ENCODE measurements at places on chromosomes 12 and 14.

DNA sequence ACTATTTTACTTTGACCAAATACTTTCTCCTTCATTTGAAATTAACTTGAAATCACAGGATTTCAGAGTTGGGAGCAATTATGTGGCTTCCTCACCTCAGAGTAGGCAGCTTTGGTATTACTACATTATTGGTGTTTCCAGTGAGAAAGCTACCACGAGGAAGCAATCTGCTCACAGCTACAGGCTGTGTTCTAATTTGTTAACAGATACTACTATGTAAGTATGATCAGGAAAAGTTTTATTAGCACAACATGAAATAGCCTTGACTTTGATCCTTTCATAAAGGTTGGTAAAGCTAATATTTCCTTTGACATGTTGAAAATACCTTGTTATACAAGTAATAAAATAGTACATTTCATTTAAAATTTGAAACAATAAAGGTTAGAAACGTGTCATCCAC is 30.6 kb downstream of the TAOK3 start:
- DNase-seq: no peak

- no peak for DNase-seq
These were observed 404.4 kb upstream of the CCDC196 start for GRCh38 chr14:66081594-66082376.

DNA sequence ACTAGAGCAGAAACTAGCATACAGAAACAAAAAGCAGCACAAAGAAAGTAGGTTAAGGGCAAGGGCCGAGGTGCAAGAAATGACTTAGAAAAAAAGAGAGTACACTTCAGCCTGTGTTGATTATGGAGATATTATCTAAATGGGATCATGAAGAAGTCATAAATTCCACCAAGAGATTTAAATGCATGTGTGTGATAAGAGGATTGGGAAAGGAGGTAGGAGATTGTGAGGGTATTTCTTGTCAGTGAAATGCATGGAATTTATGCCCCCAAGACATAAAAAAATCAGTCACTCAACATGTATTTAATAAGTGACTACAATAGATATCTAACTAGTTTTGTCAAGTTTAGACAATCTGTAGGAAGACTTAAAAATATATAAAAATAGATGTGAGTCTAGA is 976.2 kb upstream of the LRFN5 start:
- DNase-seq: no peak

DNA sequence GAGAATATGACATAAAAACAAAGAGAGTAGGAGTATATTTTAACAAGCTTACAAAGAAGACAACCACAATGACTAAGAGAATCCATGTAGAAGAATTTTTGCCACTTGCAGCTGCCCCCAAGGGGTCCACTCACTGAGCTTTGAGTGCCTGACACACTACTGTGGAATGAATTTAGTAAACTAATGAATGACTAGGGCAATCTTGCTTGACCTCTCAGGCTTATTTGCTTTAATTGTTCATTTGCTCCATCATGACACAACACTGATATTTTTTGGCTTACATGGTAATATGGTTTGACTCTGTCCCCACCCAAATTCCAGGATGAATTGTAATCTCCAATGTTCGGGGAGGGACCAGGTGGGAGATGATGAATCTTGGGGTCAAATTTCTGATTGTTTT is 249.1 kb upstream of the FAR2 start:
- DNase-seq: no peak

DNA sequence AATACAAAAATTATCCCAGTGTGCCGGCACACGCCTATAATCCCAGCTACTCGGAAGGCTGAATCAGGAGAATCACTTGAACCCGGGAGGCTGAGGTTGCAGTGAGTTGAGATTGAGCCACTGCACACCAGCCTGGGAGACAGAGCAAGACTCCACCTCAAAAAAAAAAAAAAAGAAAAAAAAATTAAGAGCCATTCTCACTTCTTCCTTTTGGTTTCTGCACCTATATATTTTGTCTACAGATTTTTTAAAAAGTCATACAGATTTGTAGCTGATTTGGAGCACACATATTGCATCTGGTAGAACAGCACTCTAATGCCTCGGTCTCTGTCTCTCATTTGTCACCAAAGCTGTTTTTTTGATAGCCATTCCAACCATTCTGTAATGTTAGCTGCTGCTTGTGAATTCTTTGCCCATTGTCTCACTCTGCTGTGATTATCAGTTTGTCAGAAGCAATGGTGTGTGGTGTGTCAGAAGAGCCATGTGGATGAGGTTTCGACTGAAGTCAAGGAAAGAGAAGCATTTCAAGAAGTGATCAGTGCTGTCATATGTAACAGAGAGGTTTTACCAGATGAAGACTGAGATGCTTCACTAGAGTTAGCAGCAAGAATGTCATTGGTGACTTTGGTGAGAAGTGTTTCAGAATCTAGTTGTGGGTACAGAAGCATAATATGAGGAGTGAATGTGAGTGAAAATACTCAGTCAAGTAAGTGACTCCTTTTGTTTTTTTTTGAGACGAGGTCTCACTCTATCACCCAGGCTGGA is 8.7 kb upstream of the KTN1 start:
- DNase-seq: no peak

GRCh38 chr14:63438065-63438757 is 105.0 kb downstream of the PPP2R5E start:
- no peak for DNase-seq

GRCh38 chr12:6921539-6921938 is 6.2 kb upstream of the ATN1 start:
- DNase-seq: no peak

- no peak for DNase-seq
These were observed 551.0 kb downstream of the DIO2 start for GRCh38 chr14:79660053-79660939.

DNA sequence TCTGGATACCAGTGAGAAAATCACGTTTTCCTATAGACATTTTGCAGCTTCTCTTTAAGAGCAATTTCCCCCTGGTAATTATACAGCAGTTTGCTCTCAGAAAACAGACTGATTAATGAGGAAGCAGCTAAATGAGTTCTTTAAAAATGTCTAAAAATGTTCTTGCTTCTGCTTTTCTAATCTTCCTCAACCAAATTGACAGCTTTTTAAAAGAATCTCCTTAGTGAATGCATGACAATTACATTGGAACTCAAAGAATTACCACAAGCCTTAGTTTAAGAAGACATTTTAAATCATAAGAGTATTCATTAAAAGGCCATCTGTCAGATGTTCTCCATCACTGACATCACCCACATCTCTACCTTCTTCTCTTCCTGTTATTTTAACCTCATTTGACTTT is 135.8 kb upstream of the PLXNC1 start:
- DNase-seq: no peak

DNA sequence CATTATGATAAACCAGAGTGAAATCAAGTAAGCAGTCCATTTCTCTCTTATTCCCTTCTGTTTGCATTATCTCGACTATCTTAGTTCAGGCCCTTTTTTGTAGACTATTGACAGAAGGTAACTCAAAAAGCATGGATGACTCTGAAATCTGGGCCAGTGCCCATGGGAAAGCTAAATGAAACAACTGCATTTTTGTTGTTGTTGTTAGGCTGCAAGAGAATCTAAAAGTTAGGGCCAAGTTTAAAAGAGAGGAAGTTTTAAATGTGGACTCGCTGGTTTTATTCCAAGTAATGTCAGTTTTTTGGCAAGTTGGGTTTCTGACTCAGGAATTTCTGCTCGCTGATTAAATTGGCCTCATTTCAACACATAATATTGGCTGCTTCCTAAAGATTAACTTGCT is 201.1 kb downstream of the PIK3C2G start:
- DNase-seq: no peak

- DNase-seq: no peak
These were observed 360.4 kb upstream of the GARIN6 start for GRCh38 chr12:99287136-99287535.

- DNase-seq: no peak
These were observed 161.7 kb upstream of the EEA1 start for GRCh38 chr12:93090731-93091172.

- no peak for DNase-seq
These were observed 525.3 kb downstream of the MED13L start for GRCh38 chr12:115752156-115752555.

- DNase-seq: no peak
These were observed 25.3 kb downstream of the CCDC63 start for GRCh38 chr12:110872100-110872499.

GRCh38 chr12:49089821-49090773 is 4.5 kb downstream of the DHH start:
- DNase-seq: no peak

- no peak for DNase-seq
These were observed 180.5 kb upstream of the SFSWAP start for GRCh38 chr12:131530422-131530821.

Data from activated gamma-delta T cell treated with anti-CD3 and anti-CD28 coated beads, Interleukin-2, amount 50 U/mL, for 16 hours (primary cell).